Activated naive CD4-positive, alpha-beta T cell (primary cell): ENCODE measurements at places on chromosomes 1 and 21.

GRCh38 chr1:51671527-51672325 is 54.8 kb downstream of the OSBPL9 start:
- no peak for DNase-seq

- no peak for DNase-seq
These were observed 25.0 kb downstream of the KIAA1614 start for GRCh38 chr1:180937624-180938225.

DNA sequence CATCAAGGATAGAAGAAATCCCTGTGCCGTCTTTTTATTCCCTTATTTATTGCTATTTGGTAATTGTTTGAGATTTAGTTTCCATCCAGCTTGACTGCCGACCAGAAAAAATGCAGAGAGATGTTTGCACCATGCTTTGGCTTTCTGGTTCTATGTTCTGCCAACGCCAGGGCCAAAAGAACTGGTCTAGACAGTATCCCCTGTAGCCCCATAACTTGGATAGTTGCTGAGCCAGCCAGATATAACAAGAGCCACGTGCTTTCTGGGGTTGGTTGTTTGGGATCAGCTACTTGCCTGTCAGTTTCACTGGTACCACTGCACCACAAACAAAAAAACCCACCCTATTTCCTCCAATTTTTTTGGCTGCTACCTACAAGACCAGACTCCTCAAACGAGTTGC is 99.0 kb downstream of the TGFB2 start:
- DNase-seq, result no peak

DNA sequence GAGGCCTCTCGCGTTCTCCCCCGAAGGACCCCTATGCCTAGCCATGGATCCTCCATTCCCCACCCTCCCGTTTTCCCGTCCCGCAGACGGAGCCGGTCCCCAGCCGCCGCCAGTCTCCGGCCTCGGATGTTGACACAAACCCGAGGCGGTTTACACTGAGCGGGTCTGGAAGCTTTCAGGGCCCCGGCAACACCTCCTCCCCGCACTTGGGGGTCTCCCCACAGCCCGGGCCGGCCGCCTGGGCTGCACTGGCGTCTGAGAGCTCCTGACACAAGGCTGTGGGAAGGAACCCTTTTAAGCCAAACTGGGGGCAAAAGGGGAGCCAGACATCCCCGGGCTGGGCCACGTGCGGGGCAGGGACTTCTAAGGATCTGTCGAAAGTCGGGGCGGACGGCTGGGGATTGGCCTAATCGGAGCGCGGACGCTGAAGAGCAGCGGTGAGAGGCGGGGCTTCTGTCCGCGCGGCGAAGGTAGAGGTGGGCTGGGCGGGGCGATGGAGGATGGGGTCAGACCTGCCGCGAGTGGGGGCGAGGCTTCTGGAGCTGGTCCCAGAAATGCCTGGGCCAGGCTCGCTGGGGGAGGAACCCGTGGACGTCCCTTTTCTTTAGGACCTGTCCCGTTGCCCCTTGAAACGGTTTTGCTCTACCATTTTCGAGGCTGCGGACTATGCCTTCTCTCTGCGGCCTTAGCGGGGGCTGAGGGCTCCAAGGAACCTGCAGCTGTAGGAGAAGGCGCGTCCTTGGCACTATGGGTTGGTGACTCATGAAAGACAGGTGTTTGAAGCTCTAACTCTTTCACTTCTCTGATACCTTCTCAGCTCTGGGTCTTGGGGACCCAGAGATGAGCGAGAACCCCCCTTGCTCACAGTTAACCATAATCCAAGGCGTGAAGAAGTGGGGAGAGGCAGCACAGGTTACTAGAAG is 1.2 kb upstream of the HPCAL4 start:
- peak; percentile 33 for DNase-seq

DNA sequence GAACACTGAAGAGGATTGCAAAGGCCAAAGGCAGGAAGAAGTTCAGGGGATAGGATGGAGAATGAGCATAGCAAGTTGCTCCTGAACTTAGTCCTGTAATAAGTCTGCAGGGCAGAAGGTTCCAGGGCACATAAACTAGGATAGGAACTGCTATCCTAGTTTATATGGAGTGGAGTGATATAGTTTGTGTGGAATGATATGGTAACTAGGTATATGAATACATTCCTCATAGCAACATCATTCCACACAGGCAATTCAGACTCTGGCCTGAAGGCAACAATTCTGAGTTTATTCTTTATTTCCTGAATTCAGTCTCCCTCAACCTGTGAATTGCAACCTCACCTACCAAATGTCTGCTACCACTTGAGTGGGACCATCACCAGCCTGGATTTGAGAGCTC is 154.9 kb upstream of the GREM2 start:
- DNase-seq, result no peak

GRCh38 chr1:27348861-27349783 is 7.3 kb downstream of the SYTL1 start:
- DNase-seq, result no peak

- DNase-seq, result no peak
These were observed 397.6 kb downstream of the LRRIQ3 start for GRCh38 chr1:73800376-73800775.

GRCh38 chr1:184028854-184029623 is 8.5 kb downstream of the COLGALT2 start:
- DNase-seq, result no peak

DNA sequence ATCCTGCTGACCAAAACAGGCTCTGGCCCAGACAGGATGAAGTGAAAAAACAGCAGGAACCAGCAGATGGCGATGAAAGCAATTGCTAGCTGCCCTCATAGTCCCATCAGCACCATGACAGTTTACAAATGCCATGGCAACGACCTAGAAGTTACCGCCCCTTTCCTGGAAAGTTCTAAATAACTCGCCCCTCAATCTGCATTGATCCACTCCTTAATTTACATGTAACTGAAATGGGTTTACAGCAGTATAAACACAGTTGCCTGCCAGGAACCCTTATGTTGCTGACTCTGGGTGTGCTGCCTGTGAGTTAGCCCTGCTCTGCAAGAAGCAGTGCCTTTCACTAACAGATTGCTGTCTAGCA is 65.5 kb upstream of the CR1L start:
- DNase-seq, result no peak

- no peak for DNase-seq
These were observed 43.6 kb upstream of the SLC45A1 start for GRCh38 chr1:8274352-8274751.

- no peak for DNase-seq
These were observed 2.1 kb upstream of the DEGS1 start for GRCh38 chr1:224180783-224181452.

- no peak for DNase-seq
These were observed 537.9 kb downstream of the PTPRC start for GRCh38 chr1:199176713-199177112.

DNA sequence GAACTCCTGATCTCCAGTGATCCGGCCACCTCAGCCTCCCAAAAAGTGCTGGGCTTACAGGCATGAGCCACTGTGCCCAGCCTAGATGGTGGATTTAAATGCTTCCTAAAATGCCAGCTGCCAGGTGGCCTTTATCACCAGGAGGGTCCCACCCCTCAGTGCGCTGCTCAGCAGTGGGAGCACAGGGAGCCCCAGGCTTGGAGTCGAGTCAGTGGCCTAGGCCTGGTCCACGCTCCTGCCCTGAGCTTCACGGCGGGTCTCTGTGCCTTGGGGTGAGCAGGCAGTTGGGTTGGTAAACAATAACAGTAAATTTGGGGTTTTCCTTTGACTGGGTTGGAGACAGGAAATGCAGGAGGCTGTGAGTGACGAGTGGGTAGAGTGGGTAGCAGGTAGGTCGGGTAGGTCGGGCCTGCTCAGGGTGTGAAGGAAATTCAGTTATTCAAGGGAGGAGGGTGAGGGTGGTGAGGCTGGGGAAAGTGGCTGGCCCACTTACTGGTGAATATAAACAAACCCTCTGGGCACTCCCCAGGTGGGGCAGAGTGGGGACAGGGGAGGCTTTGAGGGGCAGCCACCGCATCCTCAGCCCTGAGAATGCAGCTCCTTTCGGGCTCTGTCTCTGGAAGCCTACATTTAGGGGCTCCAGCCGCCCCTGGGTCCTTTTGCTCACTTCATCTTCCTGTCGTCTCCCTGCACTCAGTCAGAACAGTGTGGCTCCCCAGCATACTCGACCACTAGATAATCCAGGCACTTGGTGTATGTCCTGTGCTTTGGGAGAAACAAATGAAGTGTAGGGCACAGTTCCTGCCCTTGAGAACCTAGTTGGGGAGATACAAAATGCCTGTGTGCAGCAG is 33.5 kb upstream of the IL19 start:
- DNase-seq, result peak; percentile 6

DNA sequence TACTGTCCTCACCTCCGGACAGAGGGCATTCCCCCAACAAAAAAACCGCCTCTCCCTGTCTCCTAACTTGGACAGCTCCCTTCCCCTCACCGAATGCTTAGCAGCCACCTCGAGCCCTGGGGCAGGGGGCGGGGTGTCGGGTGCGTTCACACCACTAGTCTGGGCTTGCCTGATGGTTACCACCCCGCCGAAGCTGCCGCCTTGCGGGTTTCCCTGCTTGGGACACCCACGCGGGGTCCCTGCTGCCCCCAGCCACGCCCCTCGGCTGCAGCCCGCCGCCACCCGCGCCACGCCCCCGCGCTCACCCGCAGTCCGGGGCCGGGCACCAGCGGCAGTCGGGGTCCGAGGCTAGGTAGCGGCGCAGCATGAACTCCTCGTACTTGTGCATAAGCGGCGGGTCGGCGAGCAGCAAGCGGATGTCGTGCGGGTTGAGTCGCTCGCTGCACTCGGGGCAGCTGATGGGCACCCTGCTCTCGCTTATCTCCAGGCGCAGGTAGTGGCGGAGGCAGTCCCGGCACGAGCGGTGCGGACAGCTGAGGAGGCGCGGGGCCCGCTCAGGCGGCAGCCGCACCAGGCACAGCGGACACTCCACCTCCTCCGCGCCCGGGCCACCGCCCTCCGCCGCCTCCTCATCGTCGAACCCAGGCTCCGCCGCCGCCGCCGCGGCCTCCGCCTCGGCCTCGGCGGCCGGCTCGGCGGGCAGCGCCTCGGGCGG is 706 bp downstream of the RNF19B start:
- no peak for DNase-seq

DNA sequence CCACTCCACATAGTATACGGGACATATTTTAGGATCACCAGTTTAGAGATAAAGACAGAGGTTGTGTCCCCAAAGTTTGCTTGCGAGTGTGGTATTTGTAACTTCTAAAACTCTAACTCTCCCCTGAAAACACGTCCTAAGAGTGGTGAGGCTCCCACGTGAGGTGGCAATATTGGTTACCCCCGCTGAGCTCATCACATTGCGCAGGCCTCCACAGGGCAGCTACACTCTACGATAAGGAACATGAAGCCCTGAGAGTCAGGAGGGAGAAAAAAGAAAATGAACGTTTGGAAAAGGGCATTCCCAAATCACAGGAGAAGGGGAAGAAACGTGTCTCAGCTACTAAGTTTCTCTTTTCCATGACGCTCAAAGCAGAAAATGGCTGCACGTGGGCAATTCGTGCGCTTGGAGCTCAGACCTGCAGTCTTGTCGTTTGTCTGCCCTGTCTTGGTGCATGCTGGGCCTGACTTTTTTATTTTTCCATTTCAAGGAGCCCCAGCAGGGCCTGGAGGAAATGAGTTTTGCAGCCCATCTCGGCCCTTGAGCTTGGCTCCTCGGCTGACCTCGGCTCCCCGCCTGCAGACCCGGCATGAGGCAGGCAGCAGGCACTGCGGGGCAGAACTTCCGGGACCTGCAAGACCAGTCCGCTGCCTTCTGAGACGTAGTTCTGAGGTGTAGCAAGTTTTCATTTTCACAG is 25.7 kb downstream of the ERG start:
- DNase-seq, result no peak
